ENCODE measurements at places on chromosomes 7 and 10. TPM values are rescaled to one million over a fixed set of nuclear protein-coding genes. Genes with fewer than 3 reads are reported as not detected.

Gene OR2A5
- total RNA-seq: not detected

Gene TUBB8
- 0.39 TPM for total RNA-seq

Gene NKX6-2
- not detected for total RNA-seq

Gene WBP1L
- total RNA-seq: 25.2 TPM

Gene IGF2BP3
- 79.1 TPM for total RNA-seq

GRCh38 chr7:38206071-38206470, 28.0 kb downstream of the STARD3NL start:
- no peak for DNase-seq
